ENCODE measurements at places on chromosomes 2 and 18.

DNA sequence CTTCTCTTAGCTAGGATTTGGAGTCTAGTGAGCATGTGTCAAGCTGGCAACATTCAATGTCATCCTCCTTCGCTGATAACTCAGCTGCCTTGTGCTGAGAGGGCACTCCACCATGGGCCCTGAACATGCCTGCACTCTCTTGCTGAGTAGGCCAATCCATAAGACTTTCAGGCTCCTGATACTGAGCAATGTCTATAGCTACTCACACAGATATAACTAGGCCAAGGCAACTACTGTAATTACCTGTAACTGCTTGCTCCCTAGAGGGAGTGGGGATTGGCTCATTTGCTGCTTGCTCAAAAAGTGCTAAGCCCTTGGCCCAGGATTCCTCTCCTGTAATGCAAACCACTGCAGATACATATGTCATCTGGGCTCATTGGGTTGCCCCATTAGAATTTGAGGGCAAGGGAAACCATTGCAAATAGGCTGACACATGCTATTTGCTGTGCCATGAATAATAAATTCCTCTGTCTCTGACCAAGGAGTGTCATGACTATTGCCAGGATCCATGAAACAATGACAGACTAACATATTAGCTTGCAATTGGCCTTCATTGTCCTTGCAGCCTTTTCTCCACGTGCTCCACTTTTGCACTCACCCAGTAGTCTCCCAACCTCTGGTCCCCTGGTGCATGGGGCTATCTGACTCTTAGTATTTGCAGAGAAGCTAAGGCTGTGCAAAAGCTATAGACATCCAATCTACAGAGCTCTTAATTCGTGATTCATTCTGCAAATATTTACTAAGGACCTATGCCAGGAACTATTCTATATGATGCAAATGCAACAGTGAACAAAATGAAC lies 36.9 kb upstream of the BMPR2 start:
- DNase-seq = peak; percentile 26

DNA sequence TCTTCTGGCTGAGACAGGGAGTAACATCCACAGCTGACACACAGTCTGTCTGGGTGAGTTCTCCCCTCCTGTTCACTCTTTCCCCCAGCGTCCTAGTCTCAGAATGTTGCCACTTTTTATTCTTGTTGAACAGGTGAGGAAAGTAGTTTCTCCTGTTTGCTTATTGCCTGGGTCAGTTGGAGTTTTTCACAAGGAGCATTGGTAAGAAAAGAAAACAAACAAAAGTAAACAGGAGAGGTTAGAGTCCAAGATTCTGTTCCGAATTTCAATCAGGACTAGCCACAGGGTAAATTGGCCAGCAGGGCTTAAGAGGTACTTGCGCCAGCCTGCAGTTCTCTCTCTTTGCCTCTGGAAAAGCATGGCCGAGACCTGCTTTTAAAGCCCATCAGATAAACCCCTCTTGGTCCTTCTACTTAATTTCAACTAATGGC lies 255.0 kb upstream of the EPAS1 start:
- no peak for DNase-seq

DNA sequence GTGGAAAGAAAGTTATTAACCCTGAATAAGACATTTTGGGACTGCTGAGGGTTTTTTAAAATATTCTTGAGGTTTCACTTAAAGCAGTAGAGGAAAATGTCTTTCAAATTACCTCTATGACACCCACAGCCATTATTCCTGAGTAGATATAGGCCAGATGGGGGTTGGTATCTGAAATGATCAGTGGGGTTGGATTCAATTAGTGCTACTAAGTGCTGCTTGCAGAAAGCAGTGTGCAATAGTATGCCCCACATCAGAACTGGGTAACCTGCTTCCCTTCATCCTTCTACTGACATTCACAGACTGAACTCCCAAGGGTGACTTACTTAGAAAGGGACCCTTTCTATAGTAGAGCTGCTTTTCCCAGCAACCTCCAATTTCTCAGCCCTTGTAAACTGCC lies 7.3 kb upstream of the ETAA1 start:
- no peak for DNase-seq

- DNase-seq = no peak
These were observed 6.3 kb upstream of the PROKR1 start for GRCh38 chr2:68637047-68637446.

DNA sequence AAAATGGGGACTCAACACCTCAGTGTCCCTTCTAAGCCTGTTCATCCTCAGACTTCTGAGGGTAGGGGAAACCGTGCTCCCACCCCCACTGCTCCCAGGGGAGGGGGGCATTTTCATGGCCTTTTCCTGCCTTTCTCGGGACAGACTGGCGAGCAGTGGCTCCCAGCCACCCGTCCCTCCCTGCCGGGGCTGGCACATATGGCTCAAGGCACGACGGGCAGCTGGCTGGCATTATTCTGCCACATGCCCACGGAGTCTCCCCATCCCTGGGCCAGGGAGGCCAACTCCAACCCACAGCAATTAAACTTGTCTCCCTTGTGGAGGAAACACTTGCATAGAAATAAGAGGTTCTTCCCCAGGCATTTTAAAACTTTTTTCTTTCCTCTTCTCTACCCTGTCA lies 148.5 kb upstream of the CBLN2 start:
- DNase-seq = no peak

GRCh38 chr2:156486147-156486546 lies 50.0 kb downstream of the GPD2 start:
- no peak for DNase-seq

- no peak for DNase-seq
These were observed 31.6 kb downstream of the LIMS1 start for GRCh38 chr2:108565778-108566375.

DNA sequence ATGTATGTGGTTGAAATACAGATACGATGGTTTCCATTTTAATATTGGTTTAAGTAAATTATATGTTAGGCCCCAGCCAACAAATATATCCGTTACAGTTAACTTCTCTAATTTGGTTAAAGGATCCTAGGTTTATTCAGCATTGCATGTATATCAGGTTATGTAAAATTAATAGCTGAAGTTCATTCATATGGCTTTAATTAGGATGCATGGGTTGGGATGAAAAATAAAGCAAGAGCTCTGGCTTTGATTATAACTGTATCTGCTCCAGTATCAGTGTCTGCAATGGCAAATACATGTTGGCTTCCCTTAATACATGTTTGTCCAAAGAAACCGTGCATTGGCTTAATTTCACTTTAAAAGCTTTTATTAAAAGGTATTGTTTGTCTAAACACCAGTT lies 435.7 kb upstream of the SETBP1 start:
- DNase-seq = no peak

- no peak for DNase-seq
These were observed 202.1 kb upstream of the MEX3C start for GRCh38 chr18:51399491-51400122.

- peak; percentile 22 for DNase-seq
These were observed 506.1 kb upstream of the FAM98A start for GRCh38 chr2:34105006-34105767.

All from hepatic stellate cell (primary cell).